Progenitor cell of endocrine pancreas (in vitro differentiated cells): ENCODE measurements at places on chromosomes 16 and 17. TPM values are rescaled to one million over a fixed set of nuclear protein-coding genes. Genes with fewer than 3 reads are reported as not detected.

Gene CACNG1
- 0.22 TPM in 1 of 2 replicates, not detected in the other for total RNA-seq

DNA sequence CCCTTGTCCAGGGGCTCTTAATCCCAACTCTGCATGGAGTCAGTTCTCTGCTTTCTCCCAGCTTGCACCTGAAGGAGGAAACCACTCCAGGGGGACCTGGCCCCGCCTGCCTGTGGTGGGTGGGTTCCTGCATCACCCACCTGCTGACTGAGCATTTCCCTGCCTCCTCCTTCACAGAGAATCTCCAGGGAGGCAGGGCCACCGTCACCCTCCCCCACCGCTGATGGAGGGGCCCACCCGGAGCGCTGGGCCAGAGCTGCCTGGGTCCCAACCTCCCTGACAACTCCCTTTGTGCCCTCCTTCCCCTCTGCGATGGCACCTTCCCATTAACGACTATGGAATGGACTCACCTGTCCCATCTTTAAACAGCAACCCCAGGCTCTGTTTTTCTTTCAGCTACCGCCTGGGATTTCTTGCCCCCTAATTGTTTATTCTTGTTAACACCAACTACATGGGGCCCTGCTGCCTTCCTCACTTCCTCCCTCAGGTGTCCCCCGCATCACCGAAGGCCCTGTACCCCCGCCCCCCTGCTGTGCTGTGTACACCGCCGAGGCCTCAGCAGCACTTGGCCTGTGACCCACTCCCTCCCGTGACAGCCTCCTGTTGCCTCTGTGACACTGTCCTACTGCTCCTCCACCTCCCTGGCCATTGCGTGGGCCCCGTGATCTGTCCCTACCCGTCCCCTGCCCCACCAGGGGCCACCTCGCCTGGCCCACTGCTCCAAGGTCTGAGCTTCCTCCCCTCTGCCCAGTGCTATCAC, 842 bp upstream of the TEDC2 start:
- DNase-seq: no peak
- H3K4me1 ChIP-seq: peaks cover 6% of the 10 kb centered on the region
- no peaks in the 10 kb centered on the region for H3K27me3 ChIP-seq
- peak overlapping the region; percentile 75 for H3K4me3 ChIP-seq
- H3K36me3 ChIP-seq: peaks cover 3% of the 10 kb centered on the region
- H3K27ac ChIP-seq: peak overlapping the region; percentile 82

Gene VMO1
- 1.3 and 2.0 TPM in 2 replicates for total RNA-seq

- no peak overlapping the region for H3K4me3 ChIP-seq
- no peaks in the 10 kb centered on the region for H3K4me1 ChIP-seq
Observed at GRCh38 chr17:16877099-16877498, 94.8 kb downstream of the TNFRSF13B start.

Gene GAS2L2
- total RNA-seq: 0.10 and 0.11 TPM in 2 replicates
